Fibroblast of lung (primary cell): ENCODE measurements at places on chromosomes 7 and 10. TPM values are rescaled to one million over a fixed set of nuclear protein-coding genes. Genes with fewer than 3 reads are reported as not detected.

- DNase-seq = peak; percentile 84
- H3K4me1 ChIP-seq = peaks cover 3% of the 10 kb centered on the region
- no peak overlapping the region for H3K4me3 ChIP-seq
- H3K27ac ChIP-seq = no peak overlapping the region
- H3K27me3 ChIP-seq = no peaks in the 10 kb centered on the region
Measured at GRCh38 chr10:121952226-121952625, 22.8 kb downstream of the NSMCE4A start.

DNA sequence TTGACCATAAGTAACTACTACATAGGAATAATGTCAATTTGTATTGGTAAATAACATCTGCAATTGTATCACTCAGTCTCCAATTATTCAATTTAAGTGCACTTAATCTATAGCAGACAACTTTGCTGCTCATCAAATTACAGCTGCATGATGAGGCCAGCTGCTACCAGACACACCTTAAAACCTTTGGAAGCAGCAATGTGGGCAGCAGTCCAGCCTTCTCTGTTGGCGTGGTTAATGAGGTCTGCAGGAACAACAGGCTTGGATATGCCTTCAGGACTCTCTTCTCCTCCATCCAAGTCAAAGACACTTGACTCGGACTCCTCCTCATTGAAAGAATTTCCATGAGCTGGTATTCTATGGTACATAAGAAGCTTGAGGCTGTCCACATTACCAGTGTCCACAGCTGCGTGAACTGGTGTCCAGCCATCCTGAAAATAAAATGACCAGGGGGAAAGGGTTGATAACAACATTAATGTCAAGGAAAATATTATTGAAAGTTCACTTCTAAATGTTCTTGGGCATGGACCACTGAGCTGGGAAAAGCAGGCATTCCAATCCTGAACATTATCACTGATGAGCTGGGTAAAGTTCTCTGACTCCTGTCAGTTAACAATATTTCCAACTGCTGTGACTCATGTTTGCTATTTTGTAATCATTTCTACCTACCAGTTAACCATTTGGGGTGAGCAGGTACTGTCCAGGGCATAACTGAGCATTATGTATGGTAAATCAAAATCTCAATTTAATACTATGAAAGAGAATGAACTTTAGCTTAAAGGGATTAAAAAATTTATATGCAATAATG is 95.7 kb downstream of the CTTNBP2 start:
- no peak overlapping the region for H3K4me3 ChIP-seq
- no peaks in the 10 kb centered on the region for H3K27me3 ChIP-seq
- peaks cover 6% of the 10 kb centered on the region for H3K4me1 ChIP-seq
- DNase-seq = peak; percentile 9
- no peak overlapping the region for H3K27ac ChIP-seq
- H3K36me3 ChIP-seq = no peaks in the 10 kb centered on the region

DNA sequence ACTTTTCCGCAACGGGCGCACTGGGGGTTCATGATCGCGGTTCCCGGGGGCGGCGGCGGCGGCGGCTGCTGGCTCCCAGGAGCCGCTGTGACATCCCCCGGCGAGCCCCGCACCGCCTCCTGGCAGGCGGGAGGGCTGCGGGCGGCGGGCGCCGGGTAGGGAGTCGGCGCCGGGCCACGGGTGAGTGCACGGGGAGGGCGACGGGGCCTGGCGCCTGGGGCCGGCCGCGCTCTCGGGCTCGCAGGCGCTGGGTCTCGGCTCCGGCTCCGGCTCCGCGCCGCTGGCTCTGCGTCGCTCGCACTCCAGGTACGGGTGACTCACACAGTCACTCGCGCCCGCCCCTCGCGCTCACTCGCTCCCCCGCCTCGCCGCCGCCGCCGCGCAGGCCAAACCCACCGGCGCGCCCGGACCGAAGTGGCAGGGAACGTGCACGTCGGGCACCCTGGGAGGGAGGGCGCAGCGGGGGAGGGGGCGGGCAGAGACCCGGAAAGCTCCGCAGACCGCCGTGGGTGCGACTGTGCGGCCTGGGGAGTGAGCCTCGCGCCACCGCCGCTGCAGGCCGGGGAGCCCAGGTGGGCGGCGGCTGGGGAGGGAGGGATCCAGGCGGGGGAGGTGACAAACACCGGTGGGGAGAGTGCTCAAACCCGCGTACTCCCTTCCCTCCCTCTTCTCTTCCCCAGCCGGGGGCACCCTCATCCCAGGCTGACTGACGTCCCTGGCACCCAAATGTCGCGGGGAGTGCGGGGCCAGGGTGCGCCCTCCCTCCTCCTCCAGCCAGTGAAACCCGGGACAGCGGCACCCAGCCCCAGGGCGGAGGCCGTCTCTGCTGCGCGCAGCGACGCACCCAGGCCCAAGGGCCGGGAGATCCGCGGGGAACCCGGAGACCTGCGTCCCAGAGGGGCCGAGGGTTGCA is 276.9 kb upstream of the NEBL start:
- H3K4me3 ChIP-seq = peak overlapping the region; percentile 26
- H3K4me1 ChIP-seq = no peaks in the 10 kb centered on the region
- peaks cover 12% of the 10 kb centered on the region for H3K27me3 ChIP-seq
- no peaks in the 10 kb centered on the region for H3K36me3 ChIP-seq
- no peak overlapping the region for H3K27ac ChIP-seq

GRCh38 chr10:7606951-7607404 is 59.8 kb downstream of the ITIH5 start:
- no peaks in the 10 kb centered on the region for H3K27me3 ChIP-seq
- no peak overlapping the region for H3K27ac ChIP-seq
- H3K36me3 ChIP-seq = no peaks in the 10 kb centered on the region
- DNase-seq = peak; percentile 56

DNA sequence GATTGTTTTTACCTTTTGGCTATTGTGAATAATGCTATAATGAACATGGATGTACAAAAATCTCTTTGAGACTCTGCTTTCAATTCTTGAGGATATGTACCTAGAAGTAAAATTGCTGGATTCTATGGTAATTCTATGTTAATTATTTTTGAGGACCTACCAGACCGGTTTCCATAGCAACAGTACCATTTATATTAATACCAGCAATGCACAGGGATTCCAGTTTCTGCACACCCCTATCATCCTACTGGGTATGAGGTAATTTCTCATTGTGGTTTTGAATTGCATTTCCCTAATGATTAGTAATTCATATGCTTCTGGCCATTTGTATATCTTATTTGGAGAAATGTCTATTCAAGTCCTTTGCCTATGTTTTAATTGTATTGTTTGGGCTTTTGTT is 9.9 kb upstream of the PPP1R9A start:
- peak; percentile 16 for DNase-seq
- no peaks in the 10 kb centered on the region for H3K4me1 ChIP-seq
- no peaks in the 10 kb centered on the region for H3K36me3 ChIP-seq
- H3K27me3 ChIP-seq = no peaks in the 10 kb centered on the region

- H3K36me3 ChIP-seq = no peaks in the 10 kb centered on the region
- DNase-seq = no peak
- H3K27me3 ChIP-seq = no peaks in the 10 kb centered on the region
- no peak overlapping the region for H3K4me3 ChIP-seq
- H3K27ac ChIP-seq = no peak overlapping the region
- H3K4me1 ChIP-seq = no peaks in the 10 kb centered on the region
Measured at GRCh38 chr7:65308300-65308678, 65.4 kb upstream of the ZNF92 start.

- no peak overlapping the region for H3K4me3 ChIP-seq
- peaks cover 13% of the 10 kb centered on the region for H3K27me3 ChIP-seq
- H3K4me1 ChIP-seq = no peaks in the 10 kb centered on the region
Measured at GRCh38 chr10:78914060-78914378, 154.7 kb upstream of the ZMIZ1 start.

- DNase-seq = no peak
- no peaks in the 10 kb centered on the region for H3K36me3 ChIP-seq
- H3K4me3 ChIP-seq = no peak overlapping the region
- H3K27ac ChIP-seq = no peak overlapping the region
- H3K4me1 ChIP-seq = no peaks in the 10 kb centered on the region
- no peaks in the 10 kb centered on the region for H3K27me3 ChIP-seq
Measured at GRCh38 chr7:68421712-68422111, 1176.6 kb upstream of the AUTS2 start.

DNA sequence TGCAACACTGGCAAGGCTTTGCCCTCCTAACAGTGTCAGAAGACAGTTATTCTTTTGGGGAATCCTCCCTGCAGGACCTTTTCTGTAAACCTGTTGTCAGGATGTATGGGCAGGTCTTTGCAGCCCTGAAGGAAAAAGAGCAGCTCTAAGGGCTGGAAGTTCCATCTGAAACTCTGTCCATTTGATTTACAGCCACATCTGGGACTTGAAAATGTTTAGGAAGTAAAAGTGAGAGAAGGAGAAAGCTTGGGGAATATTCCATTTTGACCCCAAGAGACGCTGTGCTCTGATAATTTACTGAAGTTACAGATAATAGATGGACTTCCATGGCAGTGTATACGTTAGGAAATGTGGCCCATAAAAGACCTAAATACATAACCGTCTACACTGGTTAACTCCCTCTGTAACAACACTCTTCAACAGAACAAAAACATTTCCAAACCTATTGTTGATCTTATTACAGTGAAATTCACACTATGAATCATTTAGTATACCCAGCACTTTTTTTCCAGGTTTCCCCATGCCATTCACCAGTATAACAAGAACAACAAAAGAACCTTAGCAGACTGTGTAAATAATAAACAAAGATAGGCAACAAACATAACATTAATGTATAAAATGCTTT is 89.1 kb downstream of the KIAA1549 start:
- H3K27ac ChIP-seq = no peak overlapping the region
- H3K36me3 ChIP-seq = no peaks in the 10 kb centered on the region
- DNase-seq = no peak
- H3K4me3 ChIP-seq = no peak overlapping the region
- H3K27me3 ChIP-seq = no peaks in the 10 kb centered on the region
- no peaks in the 10 kb centered on the region for H3K4me1 ChIP-seq

GRCh38 chr10:132985546-132985900 is 43.2 kb upstream of the CFAP46 start:
- no peak overlapping the region for H3K4me3 ChIP-seq
- H3K27me3 ChIP-seq = no peaks in the 10 kb centered on the region
- no peak for DNase-seq
- H3K4me1 ChIP-seq = no peaks in the 10 kb centered on the region
- no peaks in the 10 kb centered on the region for H3K36me3 ChIP-seq
- H3K27ac ChIP-seq = no peak overlapping the region

DNA sequence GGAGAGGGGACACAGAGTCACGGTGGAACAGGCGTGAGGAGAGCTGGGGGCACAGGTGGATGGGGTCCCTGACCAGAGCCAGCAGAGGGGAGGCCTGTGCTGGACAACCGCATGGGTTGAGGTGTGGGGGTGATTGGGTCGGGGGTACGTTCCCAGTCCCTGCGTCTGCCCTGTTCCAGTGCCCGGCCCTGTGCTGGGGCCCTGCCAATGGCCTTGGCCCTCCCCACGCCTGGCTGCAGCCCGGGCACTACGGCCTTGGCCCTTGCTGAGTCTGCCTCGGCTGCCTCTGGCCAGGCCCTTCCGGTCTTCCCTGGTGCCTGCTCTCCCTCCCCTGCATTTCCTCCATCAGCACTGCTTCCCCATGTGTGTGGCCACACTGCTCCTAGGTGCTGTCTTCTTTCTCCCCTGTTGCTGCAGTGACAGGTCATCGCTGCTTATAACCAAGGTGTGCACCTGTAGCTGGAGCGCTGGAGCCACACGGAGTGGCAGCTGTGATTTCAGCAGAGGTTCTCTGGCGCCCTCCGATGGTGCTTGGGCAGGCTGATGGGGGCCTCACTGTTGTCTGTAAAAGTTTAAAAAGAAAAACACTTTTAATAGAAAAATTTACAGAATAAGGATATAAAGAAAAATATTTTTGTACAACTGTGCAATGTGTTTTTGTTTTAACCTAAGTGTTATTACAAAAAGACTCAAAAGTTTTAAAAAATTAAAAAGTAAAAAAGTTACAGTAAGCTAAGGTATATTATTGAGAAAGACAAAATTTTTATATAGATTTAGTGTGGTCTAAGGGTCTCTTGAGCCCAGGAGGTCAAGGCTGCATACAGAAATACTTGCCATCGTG is 45.2 kb upstream of the BHLHA15 start:
- no peaks in the 10 kb centered on the region for H3K4me1 ChIP-seq
- H3K36me3 ChIP-seq = no peaks in the 10 kb centered on the region
- H3K4me3 ChIP-seq = no peak overlapping the region
- no peak overlapping the region for H3K27ac ChIP-seq
- DNase-seq = peak; percentile 11
- no peaks in the 10 kb centered on the region for H3K27me3 ChIP-seq

DNA sequence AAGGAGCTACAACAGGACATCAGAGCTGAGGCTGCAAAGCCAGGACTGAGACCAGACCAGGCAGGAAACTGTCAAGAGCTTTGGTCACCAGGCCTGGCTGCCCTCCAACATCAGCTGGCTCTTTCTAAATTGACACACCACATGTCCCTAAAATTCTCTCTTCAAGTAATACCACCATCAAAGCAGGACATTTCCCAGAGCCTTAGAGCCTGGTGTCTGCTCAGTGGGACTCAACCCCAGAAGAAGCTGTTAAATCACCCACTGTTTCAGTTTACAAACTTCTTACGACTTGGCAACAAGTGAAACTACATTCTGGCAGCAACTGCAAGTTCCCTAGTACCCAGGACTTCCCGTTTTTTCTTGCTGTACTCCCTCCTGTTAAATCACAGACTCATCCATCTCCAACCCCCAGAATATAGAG is 3.8 kb upstream of the IL6 start:
- no peaks in the 10 kb centered on the region for H3K27me3 ChIP-seq
- H3K4me1 ChIP-seq = peaks cover 21% of the 10 kb centered on the region
- peak; percentile 33 for DNase-seq
- no peaks in the 10 kb centered on the region for H3K36me3 ChIP-seq
- no peak overlapping the region for H3K4me3 ChIP-seq
- H3K27ac ChIP-seq = peak overlapping the region; percentile 24

DNA sequence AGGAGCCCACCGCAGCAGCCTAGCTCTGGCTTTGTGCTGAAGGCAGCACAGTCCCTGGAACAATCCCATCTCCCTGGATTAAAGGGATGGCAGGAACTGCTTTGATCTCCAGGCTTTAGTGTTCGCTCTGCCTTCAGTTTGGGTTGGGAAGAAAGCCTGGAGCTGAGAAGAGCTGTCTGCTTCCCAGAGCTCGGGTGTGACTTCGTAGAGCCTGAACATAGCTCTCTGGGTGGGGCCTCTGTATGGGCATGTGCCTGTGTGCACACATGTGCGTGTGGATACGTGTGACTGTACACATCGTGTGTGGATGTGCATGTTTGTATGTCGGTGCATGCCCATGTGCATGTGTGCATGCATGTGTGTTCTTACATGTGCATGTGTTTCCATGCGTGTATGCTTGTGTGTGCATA is 8.7 kb downstream of the ADCY1 start:
- peaks cover 3% of the 10 kb centered on the region for H3K27me3 ChIP-seq
- no peak overlapping the region for H3K27ac ChIP-seq
- DNase-seq = no peak

GNAT3 gene
- not detected in 2 replicates for total RNA-seq

TMEM130 gene
- 0.26 and 0.66 TPM in 2 replicates for total RNA-seq

GRM3 gene
- total RNA-seq = not detected in 2 replicates

PLAC9 gene
- 15.7 and 16.7 TPM in 2 replicates for total RNA-seq

GDF10 gene
- total RNA-seq = 8.0 and 25.1 TPM in 2 replicates

PTPN20 gene
- total RNA-seq = 0.33 and 1.5 TPM in 2 replicates

UROS gene
- 60.4 and 75.0 TPM in 2 replicates for total RNA-seq

OR9A2 gene
- total RNA-seq = not detected in 2 replicates

CUBN gene
- 0.51 and 1.3 TPM in 2 replicates for total RNA-seq

SFTPA1 gene
- total RNA-seq = not detected in 2 replicates
